ENCODE measurements at places on chromosomes 6 and 20. TPM values are rescaled to one million over a fixed set of nuclear protein-coding genes. Genes with fewer than 3 reads are reported as not detected.

Gene FOXS1
- not detected for total RNA-seq

Gene LY6G6D
- not detected for total RNA-seq

Gene LYRM4
- total RNA-seq: 20.7 TPM

Gene SLC26A8
- 3.8 TPM for total RNA-seq

Gene NRSN1
- 31.6 TPM for total RNA-seq

Gene STK4
- 59.5 TPM for total RNA-seq

Gene RNF182
- 71.1 TPM for total RNA-seq

Gene ZFP57
- not detected for total RNA-seq

Gene DEFB127
- total RNA-seq: not detected

Gene MUC21
- total RNA-seq: not detected

Gene VGLL2
- total RNA-seq: not detected

Gene PXDC1
- total RNA-seq: 12.5 TPM

Gene PROCR
- 4.4 TPM for total RNA-seq

Gene PAX1
- not detected for total RNA-seq

Gene FAM135A
- 147 TPM for total RNA-seq

Gene MAK
- total RNA-seq: 0.31 TPM

Gene EYA2
- 0.94 TPM for total RNA-seq

Gene GRM1
- total RNA-seq: 25.0 TPM
